Activated T-cell treated with anti-CD3 and anti-CD28 coated beads, Interleukin-2, amount 50 U/mL, for 72 hours (primary cell): ENCODE measurements at places on chromosomes 6 and 20. TPM values are rescaled to one million over a fixed set of nuclear protein-coding genes. Genes with fewer than 3 reads are reported as not detected.

GRCh38 chr6:158954753-158955152 lies 45.2 kb downstream of the RSPH3 start:
- peaks cover 10% of the 10 kb centered on the region for H3K4me1 ChIP-seq
- H3K27me3 ChIP-seq, result no peaks in the 10 kb centered on the region
- DNase-seq, result no peak
- H3K4me3 ChIP-seq, result no peak overlapping the region
- H3K36me3 ChIP-seq, result no peaks in the 10 kb centered on the region

- H3K4me1 ChIP-seq, result no peaks in the 10 kb centered on the region
- peaks cover 66% of the 10 kb centered on the region for H3K27me3 ChIP-seq
Measured at GRCh38 chr20:49476016-49476355, 6.5 kb downstream of the KCNB1 start.

DNA sequence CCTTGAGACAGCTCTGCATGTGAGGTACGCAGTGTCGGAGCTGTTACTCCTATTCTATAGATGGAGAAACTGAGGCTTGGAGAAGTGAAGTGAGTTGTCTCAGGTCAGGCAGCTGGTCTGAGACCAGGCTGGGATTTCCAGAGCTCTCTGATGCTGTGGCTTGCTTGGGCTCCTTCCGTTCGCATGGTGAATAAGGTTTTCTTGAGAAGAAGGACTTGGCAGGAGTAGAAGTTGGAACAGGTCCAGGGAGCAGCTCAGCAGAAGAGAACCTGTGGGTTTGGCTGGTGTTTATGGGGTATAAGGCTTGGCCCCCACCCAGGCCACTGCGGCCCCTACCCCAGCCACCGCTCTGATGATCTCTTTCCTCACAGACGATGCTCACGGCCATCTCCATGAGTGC lies 7.4 kb downstream of the SLC12A5 start:
- DNase-seq, result no peak
- H3K36me3 ChIP-seq, result no peaks in the 10 kb centered on the region
- no peaks in the 10 kb centered on the region for H3K4me1 ChIP-seq
- H3K4me3 ChIP-seq, result no peak overlapping the region

DNA sequence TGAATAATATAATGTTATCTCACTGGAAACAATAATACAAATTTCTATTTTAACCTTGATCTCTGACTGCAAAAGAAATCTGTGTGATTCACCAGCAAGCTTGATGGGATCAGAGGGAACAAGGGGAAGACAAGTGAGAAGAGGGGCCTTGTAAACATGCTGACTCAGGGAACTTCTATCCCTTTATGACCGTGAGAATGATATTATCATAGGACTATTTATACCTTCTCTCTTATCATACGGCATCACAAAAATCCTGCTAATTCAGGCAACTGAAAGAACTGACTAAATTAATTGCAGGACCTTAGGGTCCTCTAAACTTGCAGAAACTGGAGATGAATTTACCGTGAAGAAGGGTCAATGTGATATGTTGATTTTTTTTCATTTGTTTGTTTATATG lies 173.3 kb downstream of the PTPRK start:
- no peaks in the 10 kb centered on the region for H3K4me1 ChIP-seq
- no peak overlapping the region for H3K27ac ChIP-seq
- no peak overlapping the region for H3K4me3 ChIP-seq
- H3K27me3 ChIP-seq, result no peaks in the 10 kb centered on the region
- no peaks in the 10 kb centered on the region for H3K36me3 ChIP-seq

CNKSR3 gene
- 0.12 TPM for total RNA-seq

MUC21 gene
- not detected for total RNA-seq

- no peak for DNase-seq
- no peak overlapping the region for H3K27ac ChIP-seq
- peaks cover 57% of the 10 kb centered on the region for H3K27me3 ChIP-seq
- H3K36me3 ChIP-seq, result no peaks in the 10 kb centered on the region
- no peak overlapping the region for H3K4me3 ChIP-seq
- peaks cover 3% of the 10 kb centered on the region for H3K4me1 ChIP-seq
Measured at GRCh38 chr6:133247581-133247980, 6.4 kb downstream of the EYA4 start.

GRCh38 chr20:14951105-14951504 lies 613.7 kb upstream of the FLRT3 start:
- no peaks in the 10 kb centered on the region for H3K36me3 ChIP-seq
- no peaks in the 10 kb centered on the region for H3K27me3 ChIP-seq
- H3K4me3 ChIP-seq, result no peak overlapping the region
- H3K27ac ChIP-seq, result no peak overlapping the region
- H3K4me1 ChIP-seq, result no peaks in the 10 kb centered on the region

- H3K27ac ChIP-seq, result no peak overlapping the region
- no peaks in the 10 kb centered on the region for H3K4me1 ChIP-seq
Measured at GRCh38 chr6:9248133-9248532, 812.8 kb upstream of the SLC35B3 start.

PPIL1 gene
- total RNA-seq, result 43.0 TPM

DNA sequence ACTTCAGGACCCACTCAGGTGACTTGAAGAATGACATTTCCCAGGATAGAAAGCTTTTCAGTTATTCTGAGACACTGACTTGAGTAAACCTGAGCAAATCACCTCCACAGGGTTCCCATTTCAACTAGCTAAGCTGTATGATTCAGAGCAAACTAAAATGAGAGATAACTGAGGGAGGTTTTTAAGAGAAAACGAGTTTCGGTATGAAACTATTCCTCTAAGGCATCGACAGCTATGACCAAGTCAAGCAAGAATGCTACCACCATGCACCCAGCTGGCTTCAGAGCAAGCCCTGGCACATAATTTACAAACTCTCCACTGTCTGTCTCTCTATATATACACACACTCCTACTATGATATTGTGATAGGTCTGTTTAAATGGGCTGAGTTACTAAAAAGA lies 75.4 kb downstream of the PERP start:
- no peak for DNase-seq
- peaks cover 11% of the 10 kb centered on the region for H3K27me3 ChIP-seq
- H3K4me1 ChIP-seq, result no peaks in the 10 kb centered on the region

DNA sequence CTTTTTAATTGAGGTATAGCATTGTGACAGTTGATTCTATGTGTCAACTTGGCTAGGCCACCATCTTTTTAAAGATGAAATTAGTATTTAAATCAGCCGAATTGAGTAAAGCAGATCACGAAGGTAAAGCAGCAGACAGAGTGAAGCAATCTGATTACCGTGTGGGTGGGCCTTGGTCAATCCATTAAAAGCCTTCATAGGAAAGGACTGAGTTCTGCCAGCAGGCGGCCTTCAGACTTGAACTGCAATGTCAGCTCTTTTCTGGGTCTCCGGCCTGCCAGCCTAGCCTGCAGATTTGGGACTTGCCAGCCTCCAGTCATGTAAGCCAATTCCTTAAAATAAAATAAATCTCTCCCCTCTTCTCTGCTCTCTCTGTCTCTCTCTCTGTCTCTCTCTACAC lies 22.4 kb upstream of the TGM2 start:
- no peak overlapping the region for H3K27ac ChIP-seq
- no peak overlapping the region for H3K4me3 ChIP-seq
- no peak for DNase-seq

DNA sequence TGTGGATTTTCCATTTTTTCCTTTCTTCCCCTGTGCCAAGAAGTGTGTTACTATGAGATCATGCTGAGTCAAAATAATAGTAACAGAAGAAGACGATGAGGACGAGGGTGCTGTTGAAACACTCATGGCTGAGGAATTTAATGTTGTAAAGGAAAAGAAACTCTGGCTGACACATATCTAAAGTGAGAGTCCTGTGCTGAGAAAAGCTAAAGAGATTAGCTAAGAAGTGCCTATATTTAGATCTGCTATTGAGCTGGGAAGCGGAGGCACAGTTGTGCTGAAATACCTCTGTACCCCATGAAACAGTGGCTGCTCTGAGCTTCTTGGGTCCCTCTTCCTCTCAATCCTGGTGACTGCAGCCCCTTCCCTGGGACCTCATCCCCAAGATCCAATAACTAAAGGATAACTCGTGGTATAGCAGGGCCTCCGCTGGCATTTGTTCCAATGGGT lies 1.1 kb upstream of the SYTL3 start:
- no peaks in the 10 kb centered on the region for H3K27me3 ChIP-seq
- DNase-seq, result peak; percentile 44
- peak overlapping the region; percentile 94 for H3K27ac ChIP-seq
- H3K4me3 ChIP-seq, result peak overlapping the region; percentile 82
- peaks cover 28% of the 10 kb centered on the region for H3K36me3 ChIP-seq

DNA sequence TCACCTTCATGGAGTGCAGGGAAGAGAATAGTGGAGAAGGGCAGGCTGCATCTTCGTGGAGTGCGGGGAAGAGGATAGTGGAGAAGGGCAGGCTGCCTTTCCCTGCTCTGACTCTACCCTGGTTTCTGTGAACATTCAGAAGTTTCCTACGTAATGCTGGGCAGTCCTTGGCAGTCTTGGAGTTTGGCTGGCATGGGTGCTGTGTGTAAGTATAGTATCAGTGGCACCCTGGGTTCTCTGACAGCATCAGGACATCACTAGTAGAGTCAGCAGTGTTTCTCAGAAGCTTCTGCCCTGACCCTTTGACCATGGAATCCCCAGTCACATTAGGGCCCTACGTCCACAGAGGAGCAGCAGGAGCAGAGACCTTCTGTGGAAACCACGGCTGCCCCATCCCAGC lies 352.9 kb downstream of the NRN1 start:
- H3K27ac ChIP-seq, result no peak overlapping the region
- H3K36me3 ChIP-seq, result no peaks in the 10 kb centered on the region
- no peak overlapping the region for H3K4me3 ChIP-seq
- H3K4me1 ChIP-seq, result peaks cover 7% of the 10 kb centered on the region

DNA sequence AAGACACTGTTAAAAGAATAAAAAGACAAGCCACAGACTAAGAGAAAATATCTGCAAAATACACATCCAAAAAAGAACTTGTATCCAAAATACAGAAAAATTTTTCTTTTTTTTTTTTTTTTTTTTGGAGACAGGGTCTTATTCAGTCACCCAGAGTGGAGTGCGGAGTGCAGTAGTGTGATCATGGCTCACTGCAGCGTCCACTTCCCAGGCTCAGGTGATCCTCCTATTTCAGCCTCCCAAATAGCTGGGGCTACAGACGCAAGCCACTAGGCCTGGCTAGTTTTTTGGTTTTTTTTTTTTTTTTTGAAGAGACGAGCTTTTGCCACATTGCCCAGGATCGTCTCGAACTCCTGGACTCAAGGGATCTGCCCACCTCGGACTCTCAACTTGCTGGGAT lies 3.1 kb downstream of the ZUP1 start:
- H3K27me3 ChIP-seq, result no peaks in the 10 kb centered on the region
- no peak overlapping the region for H3K27ac ChIP-seq
- H3K4me3 ChIP-seq, result peak overlapping the region; percentile 94
- peaks cover 60% of the 10 kb centered on the region for H3K4me1 ChIP-seq

CALHM4 gene
- total RNA-seq, result not detected

DNA sequence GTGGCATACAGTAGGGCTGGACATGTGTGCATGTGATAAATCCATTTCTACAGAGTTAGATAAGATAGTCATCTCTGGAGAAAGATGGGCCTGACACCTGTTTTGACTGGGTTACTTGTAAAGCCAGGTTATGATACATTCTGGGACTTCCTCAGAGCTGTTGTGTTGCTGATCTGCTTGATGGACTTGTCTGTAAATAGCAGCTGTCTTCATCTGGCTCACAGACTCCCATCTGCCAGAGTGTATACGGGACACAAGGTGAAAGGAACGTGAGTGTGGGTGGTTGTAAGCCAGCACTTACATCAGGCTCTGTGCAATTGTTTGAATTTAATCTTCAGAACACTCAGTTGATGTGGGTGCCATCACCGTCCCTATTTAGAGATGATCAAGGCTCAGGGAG lies 49.8 kb downstream of the ZDHHC14 start:
- H3K27me3 ChIP-seq, result peaks cover 16% of the 10 kb centered on the region
- H3K4me1 ChIP-seq, result peaks cover 55% of the 10 kb centered on the region
- DNase-seq, result no peak
- H3K27ac ChIP-seq, result peak overlapping the region; percentile 4
- H3K4me3 ChIP-seq, result peak overlapping the region; percentile 25

- H3K27ac ChIP-seq, result no peak overlapping the region
- no peak overlapping the region for H3K4me3 ChIP-seq
- no peaks in the 10 kb centered on the region for H3K36me3 ChIP-seq
- H3K4me1 ChIP-seq, result no peaks in the 10 kb centered on the region
- no peaks in the 10 kb centered on the region for H3K27me3 ChIP-seq
Measured at GRCh38 chr20:44707018-44707579, 8.1 kb upstream of the CCN5 start.

DNA sequence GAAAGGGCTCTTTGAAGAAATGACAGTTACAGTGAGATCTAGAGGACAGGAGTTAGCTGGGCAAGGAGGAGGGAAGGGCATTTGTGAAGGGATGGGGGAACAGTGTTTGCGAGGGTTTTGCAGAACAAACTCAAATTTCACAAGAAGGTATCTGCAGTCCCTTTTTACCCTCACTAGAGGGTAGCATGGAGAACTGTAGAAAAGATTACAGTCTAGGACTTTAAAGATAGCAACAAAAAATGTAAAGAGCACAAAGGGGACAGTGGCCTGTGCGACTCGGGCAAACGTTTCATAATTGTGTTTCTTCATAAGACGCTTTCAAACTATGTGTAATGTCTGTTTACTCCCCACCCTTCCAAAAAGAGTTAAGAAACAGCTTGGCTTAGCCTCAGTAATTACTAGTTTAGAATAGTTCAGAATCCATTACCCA lies 21.2 kb upstream of the ASXL1 start:
- no peak overlapping the region for H3K4me3 ChIP-seq
- H3K36me3 ChIP-seq, result peaks cover 21% of the 10 kb centered on the region
- no peaks in the 10 kb centered on the region for H3K27me3 ChIP-seq
- H3K4me1 ChIP-seq, result peaks cover 49% of the 10 kb centered on the region

HLA-DOA gene
- 3.1 TPM for total RNA-seq

DNA sequence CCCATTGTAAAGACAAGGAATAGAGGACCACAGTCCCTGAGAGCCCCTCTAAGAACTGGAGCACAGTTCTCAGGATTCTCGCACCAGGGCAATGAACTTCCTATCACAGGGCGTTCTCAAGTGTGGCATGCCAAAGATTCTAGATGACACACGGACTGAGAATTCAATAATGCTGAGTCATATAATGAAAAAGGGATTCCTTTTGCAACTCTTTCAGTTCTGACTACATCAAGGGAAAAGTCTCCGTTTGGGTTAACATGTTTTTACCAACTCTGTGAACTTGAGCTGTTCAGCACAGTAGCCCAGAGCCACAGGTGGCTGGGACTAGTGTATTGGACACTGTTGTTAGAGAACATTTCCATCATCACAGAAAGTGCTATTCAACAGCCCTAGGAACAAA lies 3.4 kb downstream of the MED20 start:
- H3K36me3 ChIP-seq, result peaks cover 6% of the 10 kb centered on the region
- peak overlapping the region; percentile 71 for H3K4me3 ChIP-seq
- no peaks in the 10 kb centered on the region for H3K27me3 ChIP-seq
- H3K27ac ChIP-seq, result peak overlapping the region; percentile 72

GRCh38 chr20:63224412-63225081 lies 8.6 kb upstream of the YTHDF1 start:
- no peak overlapping the region for H3K4me3 ChIP-seq
- no peak overlapping the region for H3K27ac ChIP-seq
- H3K27me3 ChIP-seq, result peaks cover 20% of the 10 kb centered on the region

GRCh38 chr20:46749147-46749546 lies 39.7 kb downstream of the SLC2A10 start:
- H3K36me3 ChIP-seq, result no peaks in the 10 kb centered on the region
- DNase-seq, result no peak
- H3K27me3 ChIP-seq, result peaks cover 66% of the 10 kb centered on the region
- H3K27ac ChIP-seq, result no peak overlapping the region
- H3K4me3 ChIP-seq, result no peak overlapping the region

SLC32A1 gene
- total RNA-seq, result 0.12 TPM
